ENCODE measurements at places on chromosomes 4 and X. TPM values are rescaled to one million over a fixed set of nuclear protein-coding genes. Genes with fewer than 3 reads are reported as not detected.

DNA sequence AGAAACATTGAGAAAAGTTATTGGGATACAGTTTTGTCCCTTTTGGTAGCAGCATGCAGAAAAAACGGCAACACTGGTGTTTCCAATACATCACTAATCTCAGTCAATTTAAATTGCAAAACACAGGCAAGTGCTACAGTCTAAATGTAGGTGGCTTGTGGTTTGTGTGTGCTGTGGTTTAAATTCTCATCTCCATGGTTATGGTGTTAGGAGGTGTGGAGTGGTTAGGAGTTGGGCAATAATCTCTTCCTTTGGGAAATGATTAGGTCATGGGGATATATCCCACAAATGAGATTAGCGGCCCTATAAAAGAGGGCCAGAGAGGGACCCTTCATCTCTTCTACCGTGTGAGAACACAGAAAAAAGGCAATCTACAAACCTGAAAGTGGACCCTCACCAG, 1344.3 kb downstream of the ADGRL3 start:
- no peak for DNase-seq

HAND2 gene
- polyA plus RNA-seq = not detected

GRCh38 chrX:14753441-14753840, 119.4 kb downstream of the FANCB start:
- DNase-seq = no peak

MAGED2 gene
- polyA plus RNA-seq = 144 TPM

GLRA3 gene
- not detected for polyA plus RNA-seq

CCDC120 gene
- polyA plus RNA-seq = 3.2 TPM

DAPP1 gene
- polyA plus RNA-seq = not detected

DNA sequence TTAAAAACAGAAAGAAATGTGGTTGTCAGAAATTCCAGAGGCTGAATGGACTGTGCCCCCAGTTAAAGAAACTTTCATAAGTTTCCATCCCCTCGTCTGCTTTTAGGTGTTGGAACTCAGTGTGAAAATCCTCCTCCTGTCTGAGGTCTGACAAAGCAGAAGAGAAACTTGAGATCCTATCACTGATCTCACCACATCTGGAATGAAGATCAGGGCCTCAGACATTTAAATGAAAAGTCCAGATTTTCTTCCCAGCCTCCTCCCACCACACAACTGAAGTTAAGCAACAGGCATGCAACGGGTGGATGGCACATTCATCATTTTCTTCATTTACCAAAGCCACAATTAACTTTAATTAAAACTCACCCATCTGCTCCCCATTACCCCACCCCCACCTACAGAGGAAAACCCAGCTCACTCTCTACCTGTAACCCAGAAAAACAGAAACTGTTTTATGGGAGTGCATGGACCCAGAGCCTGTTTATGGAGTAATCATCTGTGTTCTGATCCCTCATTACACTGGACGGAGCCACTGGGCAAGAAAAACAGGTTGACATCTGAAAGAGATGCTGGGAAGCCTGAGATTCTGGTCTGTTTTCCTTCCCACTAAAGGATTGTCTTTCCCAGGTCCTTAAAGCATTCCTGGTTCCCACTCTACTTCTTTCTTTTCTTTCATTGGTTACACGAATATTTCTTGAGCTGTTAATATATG, 58.1 kb upstream of the HOPX start:
- no peak for DNase-seq

DNA sequence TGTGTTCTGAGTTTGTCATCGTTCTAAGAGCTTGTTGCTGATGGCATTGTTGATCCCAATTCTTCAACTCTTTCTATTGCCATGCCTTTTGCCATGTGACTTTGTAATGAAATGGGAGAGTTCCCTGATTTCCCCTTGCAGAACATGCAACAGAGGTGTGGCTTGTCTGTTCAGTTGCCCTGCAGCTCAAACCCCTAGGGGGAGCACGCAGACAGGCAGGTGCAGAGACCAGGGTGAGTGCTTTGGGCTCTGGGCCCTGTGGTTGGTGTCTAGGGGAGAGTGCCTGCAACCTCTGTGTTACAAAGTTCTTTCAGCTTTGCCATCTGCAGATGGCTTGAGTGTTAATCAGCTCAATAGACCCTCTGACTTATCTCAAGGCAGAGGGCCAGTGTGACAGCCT, 332.7 kb downstream of the MID1IP1 start:
- DNase-seq = no peak

- DNase-seq = no peak
Measured at GRCh38 chr4:155532373-155533085, 134.1 kb upstream of the GUCY1A1 start.

- DNase-seq = no peak
Measured at GRCh38 chr4:138242834-138243156, 646 bp upstream of the SLC7A11 start.

GRCh38 chr4:2330091-2331042, 68.5 kb upstream of the MXD4 start:
- no peak for DNase-seq

GRCh38 chr4:3208826-3209225, 40.1 kb upstream of the MSANTD1 start:
- DNase-seq = no peak

DNA sequence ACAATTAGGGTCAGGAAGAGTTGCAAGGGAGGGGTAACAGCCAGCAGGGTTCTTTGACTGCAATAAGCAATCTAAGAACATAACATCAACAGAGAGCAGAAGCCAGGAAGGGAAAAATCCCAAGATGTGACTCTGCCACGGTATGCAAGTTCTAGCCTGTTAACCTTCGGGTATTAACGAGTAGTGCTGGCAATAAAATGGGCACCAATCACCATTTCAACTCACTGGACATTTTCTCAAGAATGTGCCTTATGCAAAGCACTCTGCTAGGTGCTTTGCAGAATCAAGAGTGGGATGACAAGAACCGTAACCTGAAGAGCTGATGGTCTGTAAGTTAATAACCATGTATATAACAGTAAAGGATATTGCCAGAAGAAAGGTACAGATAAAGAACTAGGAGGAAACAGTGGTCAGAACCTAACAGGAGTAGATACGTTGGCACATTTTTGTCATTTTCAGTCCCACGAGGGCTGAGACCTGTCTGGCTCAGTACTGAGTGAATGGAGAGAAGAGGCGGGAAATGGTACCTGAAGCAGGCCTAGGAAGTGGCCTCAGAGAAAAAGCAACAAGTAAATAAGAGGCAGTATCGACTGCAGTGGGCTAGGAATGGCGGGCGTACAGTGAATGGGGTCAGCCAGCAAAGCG, 2.7 kb downstream of the ELOVL6 start:
- DNase-seq = no peak
